ENCODE measurements at places on chromosomes 7 and 10.
A peak's percentile ranks its signal among the peaks of the same experiment; 100 is the strongest.

DNA sequence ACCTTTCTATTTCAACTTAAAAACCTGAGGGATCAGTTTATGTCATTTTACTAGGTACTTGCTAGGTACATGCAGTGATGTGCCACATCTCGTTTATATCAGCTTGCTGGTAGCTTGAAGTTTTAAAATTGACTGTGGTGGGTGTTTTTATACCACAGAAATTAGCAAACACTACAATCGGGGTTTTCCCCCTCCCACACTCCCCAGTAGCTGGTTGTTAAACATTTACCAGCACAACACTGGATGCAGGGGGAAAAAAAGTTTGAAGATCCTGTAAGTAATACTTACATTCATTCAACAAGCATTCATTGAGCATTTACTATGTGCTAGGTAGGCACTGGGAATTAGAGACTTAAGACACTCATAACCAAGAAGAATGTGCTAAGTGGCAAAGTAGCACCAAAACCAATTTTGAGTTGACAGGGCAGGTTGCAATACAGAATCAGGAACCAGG, 32.6 kb downstream of the USP6NL start:
- DNase-seq, result no peak

DNA sequence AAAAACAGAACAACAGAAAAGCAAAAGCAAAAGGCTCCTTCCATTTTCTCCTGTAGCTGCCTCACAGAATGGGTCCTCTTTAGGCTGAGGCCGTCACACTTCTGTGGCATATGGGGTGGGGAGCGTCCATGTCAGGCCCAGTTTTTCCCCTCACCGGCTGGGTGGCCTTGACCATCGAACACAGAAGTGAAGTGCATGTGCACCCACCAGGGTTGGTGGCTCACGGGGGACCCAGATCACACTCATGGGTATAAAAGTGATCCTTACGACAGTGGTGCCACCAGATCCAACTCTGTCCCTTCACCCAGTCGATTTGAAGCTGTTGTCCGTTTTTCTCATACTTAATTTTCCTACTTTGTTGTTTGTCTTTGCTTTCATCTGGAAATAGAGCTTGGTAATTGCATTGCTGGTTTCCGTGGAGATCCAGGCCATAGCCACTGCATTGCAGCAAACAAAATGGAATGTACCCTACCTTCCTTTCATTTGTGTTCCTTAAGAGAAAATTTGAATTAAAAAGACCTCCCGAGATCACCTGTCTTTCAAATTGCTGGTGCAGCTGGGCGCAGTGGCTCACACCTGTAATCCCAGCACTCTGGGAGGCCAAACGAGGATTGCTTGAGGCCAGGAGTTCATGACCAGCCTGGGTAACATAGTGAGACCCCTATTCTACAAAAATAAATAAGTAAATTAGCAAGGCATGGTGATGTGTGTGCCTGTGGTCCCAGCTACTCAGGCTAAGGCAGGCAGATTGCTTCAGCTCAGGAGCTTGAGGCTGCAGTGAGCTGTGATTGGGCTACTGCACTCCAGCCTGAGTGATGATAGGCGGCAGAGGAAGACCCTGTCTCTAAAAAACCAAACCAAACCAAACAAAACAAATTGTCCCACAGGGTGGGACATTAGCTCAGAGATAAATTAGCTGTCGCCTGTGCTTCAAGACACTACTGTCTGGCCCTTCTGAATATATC, 10.7 kb upstream of the GJD4 start:
- no peak for DNase-seq

- DNase-seq, result no peak
Observed at GRCh38 chr7:37784015-37784414, 64.4 kb upstream of the NME8 start.

DNA sequence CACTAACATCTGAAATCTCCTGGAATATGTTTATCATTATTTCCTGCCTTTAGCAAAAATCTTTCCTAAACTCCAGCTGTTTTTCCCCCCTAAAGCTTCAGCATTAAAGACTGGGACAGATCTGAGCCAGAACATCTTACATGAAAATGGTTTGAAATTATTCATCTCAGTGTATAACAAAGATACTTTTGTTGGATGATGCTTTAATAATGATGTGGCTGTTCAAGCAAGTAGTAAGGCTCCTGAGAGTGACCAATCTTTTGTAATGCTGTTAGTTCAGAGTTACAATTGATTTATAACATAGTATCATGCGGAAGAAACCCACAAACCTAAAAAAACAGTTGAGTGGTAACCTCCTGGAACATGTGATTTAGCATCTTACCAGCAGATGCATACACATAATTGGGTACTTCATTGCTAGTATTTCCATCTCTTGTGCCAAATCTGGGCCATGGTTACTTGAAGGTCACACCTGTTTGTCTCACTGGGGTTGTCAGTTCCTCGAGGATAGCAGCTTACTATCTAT, 1.5 kb downstream of the BZW2 start:
- DNase-seq, result no peak

DNA sequence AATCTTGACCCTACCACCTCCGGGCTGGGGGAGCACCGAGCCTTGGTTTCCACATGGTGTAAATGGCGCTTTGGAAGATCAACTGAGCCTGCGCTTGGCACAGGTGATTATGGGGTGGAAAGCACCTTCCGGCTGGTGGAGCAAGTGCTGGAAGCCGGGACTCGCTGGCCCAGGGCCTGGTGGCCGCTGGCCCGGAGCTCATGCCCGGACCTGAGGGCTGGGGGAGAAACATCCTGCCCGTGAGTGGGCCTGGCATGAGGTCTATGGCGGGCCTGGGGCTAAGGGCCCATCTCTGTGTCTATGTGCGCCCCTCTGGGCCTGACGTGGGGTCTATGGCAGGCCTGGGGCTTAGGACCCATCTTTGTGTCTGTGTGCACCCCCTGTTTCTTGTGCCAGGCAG, 14.2 kb upstream of the LFNG start:
- DNase-seq, result no peak

DNA sequence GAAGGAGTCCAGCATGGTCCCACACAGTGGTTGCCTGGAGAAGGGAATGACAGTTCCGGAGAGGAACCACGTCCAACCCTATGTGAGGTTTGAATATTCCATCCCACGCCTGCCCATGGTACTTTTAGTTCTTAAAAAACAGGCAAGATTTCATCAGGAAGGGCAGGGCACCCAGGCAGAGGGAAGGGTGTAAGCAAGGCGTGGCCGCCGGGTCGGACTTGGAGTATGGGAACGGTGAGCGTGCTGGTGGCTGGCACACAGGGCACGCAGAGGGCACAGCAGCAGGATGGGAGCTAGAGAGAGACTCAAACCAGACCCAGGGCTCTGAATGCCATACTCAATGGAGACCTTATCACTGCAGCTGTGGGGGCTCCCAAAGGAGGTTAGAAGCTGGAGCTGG, 34.3 kb downstream of the FAM53B start:
- DNase-seq, result no peak

GRCh38 chr10:5361966-5362365, 2.8 kb upstream of the UCN3 start:
- DNase-seq, result no peak

DNA sequence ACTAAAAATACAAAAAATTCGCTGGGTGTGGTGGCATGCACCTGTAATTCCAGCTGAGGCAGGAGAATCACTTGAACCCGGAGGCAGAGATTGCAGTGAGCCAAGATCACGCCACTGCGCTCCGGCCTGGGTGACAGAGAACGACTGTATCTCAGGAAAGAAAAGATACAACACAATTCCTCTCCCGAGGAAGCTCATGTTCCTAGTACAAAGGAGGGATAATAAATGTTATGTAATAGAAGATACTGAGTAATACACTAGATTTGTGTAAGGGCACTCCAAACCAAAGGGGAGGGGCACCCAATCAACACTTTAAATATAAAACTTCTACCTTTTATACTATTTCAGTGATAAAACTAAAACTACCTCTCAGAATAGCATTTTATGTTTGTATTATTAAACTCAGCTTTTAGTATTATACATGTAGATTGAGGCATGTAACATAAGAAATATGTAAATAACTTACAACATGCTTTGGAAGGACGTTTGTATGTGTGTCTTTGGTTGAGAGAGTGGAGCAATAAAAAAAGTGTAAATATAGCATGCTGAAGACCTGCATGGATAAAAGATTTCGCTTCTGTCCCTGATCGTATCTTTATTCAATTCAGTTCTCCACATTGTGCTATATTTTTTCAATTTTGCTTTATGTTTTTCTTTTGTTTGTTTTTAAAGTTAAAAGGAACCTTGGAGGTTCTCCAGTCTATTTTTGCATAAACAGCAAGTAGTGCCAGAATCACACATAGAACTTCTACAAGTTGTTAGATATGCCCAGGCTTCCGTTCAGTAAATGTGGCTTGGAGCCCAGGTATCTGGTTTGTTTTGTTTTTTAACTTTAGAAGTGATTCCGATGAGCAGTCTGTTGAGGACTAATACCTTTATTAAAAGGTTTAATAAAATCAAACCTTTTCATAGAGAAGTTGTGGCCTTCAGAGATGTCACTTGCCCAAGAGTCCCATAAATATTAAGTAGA, 71.9 kb downstream of the WAC start:
- no peak for DNase-seq

DNA sequence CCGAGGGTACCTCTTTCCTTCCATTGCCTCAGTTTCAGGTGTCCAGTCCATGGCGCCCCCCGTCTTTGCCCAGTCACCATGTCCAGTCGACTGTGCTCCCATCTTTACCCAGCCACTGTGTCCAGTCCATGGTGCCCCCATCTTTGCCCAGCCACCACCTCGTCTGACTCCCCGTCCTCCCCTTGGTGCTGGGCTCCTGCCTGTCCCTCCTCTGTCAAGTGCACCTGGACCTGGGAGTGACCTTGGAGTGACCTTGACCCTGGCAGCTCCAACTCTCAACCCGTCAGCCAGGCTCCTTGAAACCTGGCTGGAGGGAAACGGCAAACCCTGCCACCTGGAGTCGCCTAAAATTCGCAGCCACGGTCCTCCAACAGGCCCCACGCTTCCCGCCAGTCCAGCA, 180.2 kb downstream of the ADARB2 start:
- DNase-seq, result no peak

- no peak for DNase-seq
Observed at GRCh38 chr7:131336956-131337355, 9.3 kb downstream of the MKLN1 start.

- no peak for DNase-seq
Observed at GRCh38 chr10:110699859-110700468, 55.8 kb downstream of the RBM20 start.

DNA sequence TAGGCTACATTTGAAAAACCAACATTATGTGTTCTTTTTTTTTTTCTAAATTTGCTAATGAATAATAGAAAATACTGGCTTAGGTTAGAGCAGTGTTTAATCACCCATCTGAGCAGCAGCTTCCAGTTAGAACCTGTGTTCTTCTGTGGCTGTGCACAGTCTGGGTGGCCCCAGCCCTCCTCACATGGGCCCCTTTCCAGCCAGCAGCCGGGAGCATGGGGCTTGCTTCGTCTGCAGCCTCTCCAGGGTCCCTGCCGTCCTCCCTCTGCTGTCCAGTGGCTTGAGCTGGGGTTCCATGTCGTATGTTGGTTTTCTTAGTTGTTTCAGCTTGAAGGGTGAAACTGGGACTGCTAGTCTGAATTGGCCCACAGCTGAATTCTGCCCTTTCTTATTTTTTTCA, 37.3 kb downstream of the BNIP3 start:
- DNase-seq, result no peak

- no peak for DNase-seq
Observed at GRCh38 chr7:119270644-119271043, 1002.3 kb upstream of the KCND2 start.

DNA sequence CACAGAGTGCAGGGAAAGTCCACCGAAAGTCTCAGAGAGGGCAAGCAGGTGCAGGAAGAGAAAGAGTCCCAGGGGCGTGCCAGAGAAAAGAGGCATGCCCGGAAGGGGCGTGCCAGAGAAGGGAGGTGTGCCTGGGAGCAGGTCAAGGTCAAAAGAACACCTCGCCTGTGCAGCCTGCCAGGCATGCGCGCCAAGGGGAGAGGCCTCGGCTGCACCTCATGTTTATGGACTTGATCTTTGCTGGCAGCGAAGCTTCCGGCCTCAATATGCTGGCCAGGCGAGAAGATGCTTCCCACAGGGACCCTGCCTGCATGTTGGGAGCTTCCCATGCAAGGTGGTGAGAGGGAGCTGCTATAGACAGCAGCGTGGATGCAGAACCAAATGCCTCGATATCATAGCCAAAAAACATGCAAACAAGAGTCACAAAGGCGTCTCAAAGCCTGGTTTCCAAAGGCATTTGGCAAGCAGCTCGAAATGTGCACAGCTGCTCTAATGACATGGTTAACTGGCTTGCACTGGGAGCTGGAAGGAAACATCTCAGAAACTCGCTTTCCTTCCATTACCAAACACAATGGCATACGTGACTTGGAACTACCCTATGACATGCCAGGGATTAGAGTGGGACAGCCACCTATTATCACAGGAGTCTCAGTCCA, 192.5 kb upstream of the PPP2R2D start:
- no peak for DNase-seq

GRCh38 chr7:129605960-129606614, 5.4 kb upstream of the NRF1 start:
- DNase-seq, result no peak

DNA sequence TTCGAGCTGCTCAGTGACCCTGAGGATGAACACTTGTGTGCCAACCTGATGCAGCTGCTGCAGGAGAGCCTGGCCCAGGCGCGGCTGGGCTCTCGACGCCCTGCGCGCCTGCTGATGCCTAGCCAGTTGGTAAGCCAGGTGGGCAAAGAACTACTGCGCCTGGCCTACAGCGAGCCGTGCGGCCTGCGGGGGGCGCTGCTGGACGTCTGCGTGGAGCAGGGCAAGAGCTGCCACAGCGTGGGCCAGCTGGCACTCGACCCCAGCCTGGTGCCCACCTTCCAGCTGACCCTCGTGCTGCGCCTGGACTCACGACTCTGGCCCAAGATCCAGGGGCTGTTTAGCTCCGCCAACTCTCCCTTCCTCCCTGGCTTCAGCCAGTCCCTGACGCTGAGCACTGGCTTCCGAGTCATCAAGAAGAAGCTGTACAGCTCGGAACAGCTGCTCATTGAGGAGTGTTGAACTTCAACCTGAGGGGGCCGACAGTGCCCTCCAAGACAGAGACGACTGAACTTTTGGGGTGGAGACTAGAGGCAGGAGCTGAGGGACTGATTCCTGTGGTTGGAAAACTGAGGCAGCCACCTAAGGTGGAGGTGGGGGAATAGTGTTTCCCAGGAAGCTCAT, 1.1 kb downstream of the DDIT4 start:
- DNase-seq, result peak; percentile 74

DNA sequence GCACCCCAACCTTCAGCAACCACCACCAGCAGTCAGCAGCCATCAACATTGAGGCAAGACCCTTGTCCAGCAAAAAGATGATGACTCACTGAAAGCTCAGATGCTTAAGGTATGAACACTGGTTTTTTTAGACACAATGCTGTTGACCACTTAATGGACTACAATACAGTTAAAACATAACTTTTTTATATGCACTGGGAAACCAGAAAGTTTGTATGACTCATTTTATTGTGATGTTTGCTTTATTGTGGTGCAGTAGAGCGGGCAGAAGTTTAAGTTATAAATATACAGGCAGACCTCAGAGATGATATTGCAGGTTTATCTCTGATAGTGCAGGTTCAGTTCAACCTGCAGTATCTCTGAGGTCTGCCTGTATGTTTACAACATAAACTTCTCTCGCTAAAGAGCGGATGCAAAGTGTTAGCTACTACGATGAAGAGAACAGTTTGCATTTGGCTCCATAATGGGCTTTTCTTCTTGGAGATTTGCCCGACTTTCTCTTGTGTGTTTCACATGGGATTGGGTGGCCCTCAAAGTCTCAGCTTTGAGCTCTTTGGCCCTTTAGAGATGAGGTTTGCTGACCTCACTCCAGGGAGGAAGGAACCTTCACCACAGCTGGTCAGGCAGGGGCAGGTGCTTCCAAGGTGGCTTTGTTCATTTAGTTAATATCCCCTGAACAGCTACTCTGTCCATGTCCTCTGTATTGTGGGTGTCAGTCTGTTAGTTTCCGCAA, 84.4 kb upstream of the SHH start:
- no peak for DNase-seq
